ENCODE measurements at places on chromosomes 2 and 18.

- no peak for DNase-seq
These were observed 241.8 kb upstream of the MGAT5 start for GRCh38 chr2:134011936-134012586.

- no peak for DNase-seq
These were observed 60.6 kb downstream of the SEMA4F start for GRCh38 chr2:74714691-74715080.

GRCh38 chr2:128449226-128450061 is 130.8 kb upstream of the HS6ST1 start:
- no peak for DNase-seq

DNA sequence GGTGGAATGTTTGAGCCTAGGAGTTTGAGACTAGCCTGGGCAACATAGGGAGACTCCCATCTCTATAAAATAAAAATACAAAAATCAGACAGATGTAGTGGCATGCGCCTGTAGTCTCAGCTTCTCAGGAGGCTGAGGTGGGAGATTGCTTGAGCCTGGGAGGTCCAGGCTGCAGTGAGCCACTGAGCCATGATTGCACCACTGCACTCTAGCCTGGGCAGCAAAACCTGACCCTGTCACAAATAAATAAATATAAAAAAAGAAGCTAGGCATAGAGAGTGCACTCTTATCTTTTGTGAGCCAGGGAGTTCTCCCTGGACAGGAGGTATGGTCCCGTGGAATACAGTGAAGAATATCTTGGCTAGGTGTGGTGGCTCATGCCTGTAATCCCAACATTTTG is 11.0 kb upstream of the KYNU start:
- no peak for DNase-seq

DNA sequence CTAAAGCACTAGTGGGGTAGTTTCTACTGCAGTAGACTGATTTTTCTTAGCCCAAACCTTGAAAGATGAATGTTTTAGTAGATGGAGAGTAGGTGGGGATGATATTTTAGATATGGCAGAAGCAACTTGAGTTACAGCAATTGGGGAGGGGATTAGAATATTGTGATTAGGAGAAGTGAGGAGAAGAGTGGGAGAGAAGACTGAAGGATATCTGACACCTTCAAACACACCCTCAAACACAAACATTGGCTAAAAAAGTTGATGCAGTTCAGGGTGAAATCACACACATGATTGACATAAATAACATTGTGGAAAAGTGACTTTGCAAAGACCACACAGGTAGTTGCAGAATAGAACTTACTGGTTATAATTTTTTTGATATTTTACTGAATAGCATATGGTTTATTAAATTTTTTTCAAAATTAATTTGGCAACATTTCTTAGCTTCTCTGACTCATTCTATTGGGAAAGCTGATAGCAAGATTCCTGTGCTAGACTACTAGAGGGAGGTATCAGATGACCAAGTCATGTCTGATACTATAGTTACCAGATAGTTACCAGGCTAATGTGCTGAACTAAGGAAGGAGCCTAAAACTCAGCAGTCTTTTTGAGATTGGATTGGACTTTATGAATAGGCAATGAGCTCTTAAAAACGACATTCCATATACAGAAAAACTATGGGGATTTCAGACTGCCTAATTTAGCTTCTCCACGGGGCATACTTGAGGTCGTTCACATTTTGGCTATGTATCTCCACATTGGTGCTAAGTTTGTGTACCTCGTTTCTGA is 73.0 kb downstream of the ACTR3 start:
- DNase-seq: no peak

GRCh38 chr2:79619976-79620375 is 107.1 kb downstream of the CTNNA2 start:
- DNase-seq: no peak

- no peak for DNase-seq
These were observed 568 bp downstream of the TMEM131 start for GRCh38 chr2:97995026-97995733.

DNA sequence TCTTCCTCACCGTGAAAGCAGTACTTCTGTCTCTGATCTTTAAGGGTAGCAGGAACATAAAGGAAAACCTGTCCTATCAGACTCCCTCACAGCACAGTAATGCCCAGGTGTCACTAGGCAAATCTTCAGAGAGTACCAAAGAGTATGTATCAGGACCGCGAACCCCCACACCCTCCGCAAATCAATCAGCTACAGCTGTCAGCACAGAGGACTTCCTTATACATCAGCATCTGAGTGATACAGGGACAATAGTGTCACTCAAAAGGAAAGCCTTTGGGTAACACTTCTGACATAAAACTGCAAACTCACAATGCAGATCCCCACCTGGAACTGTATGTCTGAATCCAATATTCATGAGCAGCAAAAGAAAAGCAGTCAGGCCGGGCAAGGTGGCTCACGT is 2.6 kb downstream of the AFG3L2 start:
- DNase-seq: no peak

GRCh38 chr2:78686625-78687153 is 338.8 kb upstream of the REG3G start:
- no peak for DNase-seq

GRCh38 chr2:168773128-168773527 is 29.3 kb upstream of the NOSTRIN start:
- DNase-seq: no peak

GRCh38 chr2:108423502-108424251 is 25.3 kb upstream of the GCC2 start:
- no peak for DNase-seq

GRCh38 chr18:21389903-21390302 is 147.9 kb downstream of the GREB1L start:
- no peak for DNase-seq
